Foreskin keratinocyte (primary cell): ENCODE measurements at places on chromosomes 1 and 21.

GRCh38 chr1:117964290-117965038 lies 34.9 kb downstream of the WDR3 start:
- no peak for DNase-seq

DNA sequence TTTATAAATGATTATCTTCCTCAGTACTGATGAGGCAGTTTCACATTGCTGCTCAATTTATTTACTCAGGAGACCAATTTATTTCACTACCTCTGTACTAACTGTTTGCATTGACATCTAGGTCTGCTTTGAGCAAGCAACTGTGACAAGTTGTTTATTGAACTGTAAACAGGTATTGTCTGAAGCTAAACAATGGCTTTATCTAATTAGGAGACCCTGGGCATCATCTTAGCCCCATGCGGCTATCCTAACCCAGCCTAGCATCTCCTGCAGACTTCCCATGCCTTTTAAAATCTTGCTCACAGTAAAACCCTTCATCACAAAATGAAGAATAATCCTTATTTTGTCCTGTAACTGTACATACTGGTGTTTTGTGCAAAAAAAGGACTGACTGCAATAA lies 348.2 kb downstream of the RWDD3 start:
- no peak for DNase-seq

GRCh38 chr1:203509135-203509534 lies 15.2 kb downstream of the OPTC start:
- no peak for DNase-seq

GRCh38 chr1:171251042-171251951 lies 3.0 kb downstream of the FMO1 start:
- DNase-seq, result no peak

- peak; percentile 98 for DNase-seq
These were observed 384 bp upstream of the SMG7 start for GRCh38 chr1:183471743-183472487.

- no peak for DNase-seq
These were observed 162.4 kb downstream of the ZSCAN20 start for GRCh38 chr1:33634806-33635205.

DNA sequence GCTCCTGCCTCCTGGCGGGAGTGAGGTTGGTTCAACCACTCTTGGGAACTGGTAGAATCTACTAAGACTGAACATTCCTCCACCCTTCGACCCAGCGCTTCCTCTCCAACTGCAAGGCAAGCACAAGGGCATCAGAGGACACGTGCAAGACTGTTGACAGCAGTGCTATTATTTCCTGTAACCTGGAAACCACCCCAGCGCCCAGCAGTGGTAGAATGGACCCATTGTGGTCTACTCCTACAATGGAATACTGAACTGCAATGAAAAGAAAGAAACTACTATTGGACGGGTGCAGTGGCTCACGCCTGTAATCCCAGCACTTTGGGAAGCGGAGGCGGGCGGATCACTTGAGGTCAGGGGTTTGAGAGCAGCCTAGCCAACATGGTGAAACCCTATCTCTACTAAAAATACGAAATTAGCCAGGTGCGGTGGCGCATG lies 33.0 kb upstream of the TARDBP start:
- no peak for DNase-seq

- no peak for DNase-seq
These were observed 393 bp downstream of the LYSMD1 start for GRCh38 chr1:151165281-151165737.

GRCh38 chr21:18832950-18833349 lies 429.4 kb upstream of the TMPRSS15 start:
- peak; percentile 71 for DNase-seq

DNA sequence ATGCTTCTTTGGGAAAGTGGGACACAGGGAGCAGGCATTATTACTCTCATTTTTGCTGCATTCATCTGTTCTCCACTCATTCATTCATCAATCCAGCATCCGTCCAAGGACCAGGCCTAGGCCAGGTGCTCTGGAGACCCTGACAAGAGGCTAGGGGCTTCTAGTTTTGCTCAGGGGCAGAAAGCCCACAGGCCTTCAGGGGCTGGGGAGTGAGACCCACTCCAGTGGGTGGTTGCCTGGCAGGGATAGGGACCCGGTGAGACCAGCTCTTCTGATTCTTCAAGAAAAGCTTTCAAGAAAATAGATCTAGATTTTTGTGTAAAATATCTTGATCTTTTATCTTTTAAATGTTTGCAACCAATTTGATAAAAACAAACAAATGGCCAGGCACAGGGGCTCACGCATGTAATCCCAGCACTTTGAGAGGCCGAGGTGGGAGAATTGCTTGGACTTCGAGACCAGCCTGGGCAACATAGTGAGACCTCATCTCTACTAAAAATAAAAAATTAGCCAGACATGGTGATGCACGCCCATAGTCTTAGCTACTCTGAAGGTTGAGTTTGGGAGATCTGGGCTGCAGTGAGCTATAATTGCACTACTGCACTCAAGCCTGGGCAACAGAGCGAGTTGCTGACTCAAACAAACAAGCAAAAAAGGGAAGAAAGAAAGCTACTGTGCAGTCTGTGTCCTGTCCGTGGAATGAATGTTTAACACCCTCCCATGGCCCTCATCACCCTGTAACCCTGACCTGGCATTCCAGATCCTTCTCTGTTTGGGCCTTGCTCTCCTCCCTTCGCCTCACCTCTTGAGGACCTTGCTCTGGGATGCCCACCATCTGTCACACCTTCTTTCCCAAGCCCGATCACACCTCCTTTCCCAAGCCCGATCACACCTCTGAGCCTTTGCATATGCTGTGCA lies 17.3 kb upstream of the LRP8 start:
- no peak for DNase-seq
